ENCODE measurements at places on chromosomes 5 and 9.

- no peak for DNase-seq
These were observed 67.4 kb upstream of the ZNF618 start for GRCh38 chr9:113808391-113809358.

DNA sequence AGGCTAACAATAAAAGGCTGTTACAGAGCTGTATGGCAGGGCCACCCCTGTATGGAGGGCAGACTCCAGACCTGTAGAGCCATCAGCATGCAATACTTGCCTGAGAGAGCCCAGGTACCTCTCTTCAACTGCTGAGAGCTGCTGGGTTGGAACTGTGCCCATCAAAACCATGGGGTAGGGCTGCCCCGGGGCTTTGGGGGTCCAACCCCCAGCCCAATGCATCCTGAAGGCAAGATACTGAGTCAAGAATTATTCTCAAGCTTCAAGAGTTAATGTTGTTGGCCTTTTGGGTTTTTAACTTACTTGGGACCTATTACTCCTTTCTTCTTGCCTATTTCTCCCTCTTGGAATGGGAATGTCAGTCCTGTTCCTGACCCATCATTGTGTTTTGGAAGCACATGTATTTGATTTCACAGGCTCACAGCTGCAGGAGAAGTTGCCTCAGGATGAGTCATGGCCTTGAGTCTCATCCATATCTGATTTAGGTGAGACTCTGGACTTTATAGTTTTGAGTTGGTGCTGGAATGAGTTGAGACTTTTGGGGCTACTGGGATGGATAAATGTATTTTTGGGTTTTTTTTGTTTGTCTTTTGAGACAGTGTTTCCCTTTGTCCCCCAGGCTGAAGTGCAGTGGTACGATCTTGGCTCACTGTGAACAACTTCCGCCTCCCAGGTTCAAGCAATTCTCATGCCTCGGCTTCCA, 21.0 kb upstream of the CDK7 start:
- DNase-seq = no peak

DNA sequence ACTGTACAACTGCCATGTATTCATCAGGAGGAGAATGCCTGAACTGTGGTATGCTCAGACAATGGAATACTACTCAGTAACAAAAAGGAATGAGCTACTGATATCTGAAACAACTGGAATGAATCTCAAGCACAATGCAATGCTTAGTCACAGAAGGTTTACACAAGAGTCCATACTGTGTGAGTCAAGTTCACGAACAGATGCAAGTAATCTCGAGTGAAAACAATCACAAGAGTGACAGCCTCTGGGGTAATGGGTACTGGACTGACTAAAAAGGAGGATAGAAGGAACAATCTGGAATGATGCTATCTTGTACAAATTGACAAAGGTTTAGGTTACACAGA, 19.5 kb upstream of the GOLGA1 start:
- DNase-seq = no peak

DNA sequence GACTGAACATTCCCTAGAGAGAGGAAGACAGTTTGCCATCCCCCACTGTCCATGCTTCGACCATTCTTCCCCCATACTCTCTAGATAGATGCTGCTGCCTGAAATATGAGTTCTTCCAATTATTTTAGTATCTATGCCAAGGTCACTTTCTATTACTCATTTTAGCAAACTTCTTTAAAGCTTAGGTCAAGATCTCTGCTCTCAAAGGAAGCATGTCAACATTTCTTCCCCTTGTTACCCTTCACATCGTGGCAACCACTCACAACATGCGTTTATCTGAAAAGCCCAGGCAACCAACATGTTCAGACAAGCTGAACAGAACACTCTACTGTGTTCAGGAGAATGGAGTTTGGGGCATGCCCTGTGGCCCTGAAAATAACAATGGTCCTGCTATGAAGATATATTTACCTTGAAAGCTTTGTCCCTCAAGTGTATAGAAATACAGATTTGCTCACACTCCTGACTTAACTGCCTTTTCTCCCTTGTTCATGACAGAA, 138.4 kb upstream of the KIF2A start:
- no peak for DNase-seq

DNA sequence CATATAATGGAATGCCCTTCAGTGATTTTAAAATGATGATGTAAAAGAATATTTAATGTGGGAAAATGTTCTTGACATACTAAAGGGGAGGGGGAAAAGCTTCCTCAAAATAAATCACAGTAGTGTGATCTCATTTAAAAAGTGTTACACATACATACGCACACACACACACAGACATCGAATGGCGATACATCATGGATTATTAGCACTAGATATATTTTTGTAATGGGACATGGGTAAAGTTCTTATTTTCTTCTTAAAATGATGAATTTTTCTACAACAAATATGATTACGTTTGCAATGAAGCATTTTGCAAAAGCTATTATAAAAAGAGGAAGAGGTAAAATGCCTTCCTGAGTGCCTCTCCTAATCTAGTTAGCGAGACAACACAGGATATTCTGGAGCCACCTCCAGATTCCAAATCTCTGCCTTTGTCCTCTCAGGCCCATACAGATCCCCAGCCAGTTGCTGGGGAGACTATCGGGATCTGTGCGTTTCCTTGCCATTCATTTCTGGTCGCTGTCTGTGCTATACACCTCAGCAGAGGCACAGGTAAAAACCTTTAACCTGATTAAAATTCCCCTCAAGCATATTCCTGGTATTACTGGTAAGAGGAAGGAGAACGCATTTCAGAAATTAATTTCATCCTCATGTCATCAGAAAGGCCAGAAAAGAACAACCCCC, 69.6 kb downstream of the SLC28A3 start:
- no peak for DNase-seq

DNA sequence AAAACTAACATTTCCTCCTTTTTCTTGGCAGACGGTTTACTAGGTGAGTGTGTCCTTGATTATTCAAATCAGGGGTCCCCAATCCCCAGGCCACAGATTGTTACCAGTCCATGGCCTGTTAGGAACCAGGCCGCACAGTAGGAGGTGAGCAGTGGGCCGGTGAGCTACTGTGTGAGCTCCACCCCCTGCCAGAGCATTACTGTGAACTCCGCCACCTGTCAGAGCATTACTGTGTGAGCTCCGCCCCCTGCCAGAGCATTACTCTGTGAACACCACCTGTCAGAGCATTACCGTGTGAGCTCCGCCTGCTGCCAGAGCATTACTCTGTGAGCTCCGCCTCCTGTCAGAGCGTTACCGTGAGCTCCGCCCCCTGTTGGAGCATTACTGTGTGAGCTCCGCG, 14.3 kb upstream of the PDCD6 start:
- DNase-seq = no peak

- no peak for DNase-seq
These were observed 189.7 kb downstream of the MEF2C start for GRCh38 chr5:88693071-88693932.

DNA sequence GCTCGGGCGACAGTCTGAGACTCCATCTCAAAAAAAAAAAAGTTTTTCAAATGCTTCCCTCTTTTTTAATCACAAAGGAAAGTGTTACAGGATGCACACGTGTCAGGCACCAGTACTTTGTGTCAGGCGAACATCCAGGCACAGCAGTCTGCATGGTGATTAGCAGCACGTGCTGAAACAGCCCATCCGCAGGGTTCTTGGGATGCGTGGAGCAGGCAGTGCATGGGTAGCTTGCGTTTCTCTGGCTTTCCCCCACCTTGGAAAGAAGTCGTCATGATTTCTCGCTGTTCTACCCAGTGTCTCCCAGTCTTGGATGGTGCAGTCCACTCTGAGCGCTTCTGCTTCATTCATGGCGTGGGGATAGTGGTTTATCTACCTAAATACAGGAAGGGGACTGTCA, 35.4 kb downstream of the GPR107 start:
- no peak for DNase-seq

All from T-helper 9 cell (primary cell).